ENCODE measurements at places on chromosomes 7 and 10.

- no peak for DNase-seq
These were observed 235.0 kb downstream of the BICC1 start for GRCh38 chr10:58747687-58748086.

DNA sequence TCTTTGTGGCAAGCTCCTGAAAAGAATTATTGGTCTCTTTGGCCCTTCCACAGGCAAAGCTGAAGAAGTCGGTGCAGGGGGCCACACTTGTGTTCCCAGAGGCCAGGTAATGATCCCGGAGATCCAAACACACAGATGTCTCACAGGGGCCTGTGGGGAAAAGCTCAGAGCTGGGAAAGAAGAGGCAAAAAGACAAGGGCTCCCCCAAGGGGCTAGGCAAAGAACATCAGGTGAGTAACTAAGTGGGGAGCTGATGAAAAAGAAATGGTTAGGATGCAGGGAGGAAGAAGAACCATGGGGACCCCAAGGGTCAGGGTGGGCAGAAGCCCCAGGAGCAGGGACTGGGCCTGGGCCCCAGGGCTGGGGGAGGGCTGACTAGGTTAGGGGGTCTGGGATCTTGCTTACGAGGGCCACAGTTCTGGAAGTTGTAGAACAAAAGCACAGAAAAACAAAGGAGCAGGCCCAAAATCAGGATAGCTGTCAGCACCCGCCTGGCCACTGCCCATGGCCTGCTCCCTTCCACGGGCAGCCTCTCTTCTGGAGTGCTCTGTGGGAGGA, 1.1 kb downstream of the KEL start:
- DNase-seq, result no peak

DNA sequence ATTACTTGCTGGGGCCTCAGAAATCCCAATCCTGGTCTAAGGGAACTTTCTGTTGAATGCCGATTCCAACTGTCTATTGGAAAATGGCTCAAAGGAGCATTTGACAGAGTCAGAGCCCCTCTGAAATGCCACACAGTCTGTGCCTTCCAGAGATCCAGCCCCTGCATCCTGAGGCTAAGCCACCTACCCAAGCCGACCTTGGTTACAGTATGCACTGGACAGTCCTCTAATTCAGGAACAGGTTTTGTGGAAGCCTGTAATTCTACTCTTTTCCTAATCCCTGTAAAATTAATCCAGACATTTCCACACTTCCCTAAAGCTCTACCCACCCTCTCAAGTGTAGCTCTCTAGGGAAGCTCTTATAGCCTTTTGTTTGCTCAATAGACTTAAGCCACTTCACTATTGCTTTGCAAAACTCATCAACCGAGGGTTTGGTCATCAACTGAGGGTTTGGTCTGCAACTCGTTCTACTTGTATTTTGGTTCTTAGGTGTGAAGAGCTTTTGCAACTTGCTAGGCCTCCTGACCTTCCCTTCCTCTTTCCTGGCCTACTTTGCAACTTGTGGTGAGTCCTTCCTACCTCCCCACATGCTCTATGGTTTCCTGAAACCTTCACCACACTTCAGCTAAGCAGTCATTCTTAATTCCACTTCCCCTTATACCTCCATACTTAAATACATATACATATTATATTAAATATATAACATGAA, 364.8 kb downstream of the SFMBT2 start:
- peak; percentile 92 for DNase-seq

GRCh38 chr10:131496351-131497052, 185.0 kb upstream of the TCERG1L start:
- DNase-seq, result no peak

DNA sequence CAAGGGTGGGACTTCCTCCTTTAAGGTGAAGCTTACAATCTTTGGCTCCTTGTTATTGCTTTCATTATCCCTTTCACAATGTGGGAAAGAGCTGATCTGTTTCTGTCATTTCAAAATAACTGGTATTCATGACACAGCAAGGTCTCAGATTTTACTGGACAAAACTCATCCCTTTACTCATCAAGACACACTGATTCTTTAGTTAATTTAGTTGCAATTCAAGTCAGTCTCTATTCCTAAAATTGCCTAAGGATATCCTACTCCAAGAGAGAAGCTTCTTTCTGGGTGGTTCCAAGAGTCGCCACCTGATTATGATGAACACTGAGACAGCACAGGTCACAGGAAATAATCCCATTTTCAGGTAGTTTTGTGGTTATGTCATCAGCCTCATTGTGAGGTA, 5.8 kb upstream of the PNLIPRP3 start:
- DNase-seq, result no peak

GRCh38 chr7:7764520-7765396, 46.4 kb upstream of the RPA3 start:
- DNase-seq, result no peak

DNA sequence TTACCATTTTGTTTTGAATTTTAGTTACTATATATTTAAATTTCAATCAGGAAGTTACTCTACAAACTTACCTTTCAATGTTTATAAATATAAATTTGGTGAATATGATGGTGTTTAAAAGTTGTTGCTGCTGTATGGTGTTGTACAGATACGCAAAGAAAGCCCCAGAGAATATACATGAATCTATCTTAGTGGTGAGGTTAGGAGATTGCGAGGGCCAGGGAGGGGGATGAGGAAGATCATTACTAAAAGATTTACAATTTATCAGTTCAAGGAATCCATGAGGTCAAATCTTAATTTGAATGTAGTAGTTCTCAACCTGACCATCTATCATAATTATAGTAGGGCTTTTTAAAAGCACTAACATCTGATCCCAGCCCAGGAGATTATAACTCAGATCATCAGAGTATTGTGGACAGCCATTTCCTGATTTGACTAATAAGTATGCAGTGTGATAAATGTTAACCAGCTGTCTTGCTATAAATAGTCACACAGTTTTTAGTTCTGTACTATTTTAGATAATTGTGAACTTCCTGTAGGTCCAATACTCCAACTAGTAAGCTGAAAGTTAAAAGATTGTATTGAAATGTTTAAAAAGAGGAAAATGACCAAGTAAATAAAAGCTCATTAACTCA, 23.6 kb downstream of the FAM3C start:
- no peak for DNase-seq

- no peak for DNase-seq
These were observed 12.1 kb downstream of the HKDC1 start for GRCh38 chr10:69232252-69232651.

DNA sequence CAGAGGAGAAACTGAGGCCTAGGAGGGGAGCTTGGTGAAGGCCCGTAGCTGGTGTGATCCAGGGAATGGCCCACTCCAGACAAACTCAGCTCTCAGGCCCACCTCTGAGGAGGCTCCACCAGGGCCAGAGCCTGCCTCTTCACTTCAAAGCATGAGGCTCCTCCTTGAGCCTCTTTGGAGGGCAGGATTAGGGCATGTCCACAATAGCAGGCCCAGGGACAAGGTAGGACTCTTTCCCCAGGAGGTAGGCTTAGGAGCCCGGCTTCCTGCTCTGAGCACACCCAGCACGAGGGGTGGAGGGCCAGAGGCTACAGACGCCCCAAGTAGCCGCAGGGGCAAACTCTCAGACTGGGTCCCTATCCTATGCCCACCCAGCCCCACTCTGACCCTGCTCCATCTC, 164.6 kb upstream of the ZMIZ1 start:
- DNase-seq, result no peak

DNA sequence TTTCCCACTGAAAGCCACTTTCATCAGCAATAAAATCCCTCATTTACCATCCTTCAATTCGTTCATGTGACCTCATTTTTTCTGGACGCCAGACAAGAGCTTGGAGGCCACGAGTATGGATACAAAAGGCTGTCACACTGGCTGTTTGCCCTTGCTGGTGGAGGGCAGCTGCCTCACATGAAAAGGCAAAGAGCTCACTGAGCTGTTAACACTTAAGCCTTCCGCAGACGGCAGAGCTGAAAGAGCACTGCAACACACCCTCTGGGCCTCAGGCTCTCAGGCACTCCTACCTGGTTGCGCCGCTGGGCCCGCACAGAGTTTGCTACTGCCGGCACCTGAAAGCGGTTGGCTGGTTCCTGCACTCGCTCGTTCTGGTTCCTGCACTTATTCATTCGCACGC, 193.5 kb downstream of the CFTR start:
- DNase-seq, result no peak

DNA sequence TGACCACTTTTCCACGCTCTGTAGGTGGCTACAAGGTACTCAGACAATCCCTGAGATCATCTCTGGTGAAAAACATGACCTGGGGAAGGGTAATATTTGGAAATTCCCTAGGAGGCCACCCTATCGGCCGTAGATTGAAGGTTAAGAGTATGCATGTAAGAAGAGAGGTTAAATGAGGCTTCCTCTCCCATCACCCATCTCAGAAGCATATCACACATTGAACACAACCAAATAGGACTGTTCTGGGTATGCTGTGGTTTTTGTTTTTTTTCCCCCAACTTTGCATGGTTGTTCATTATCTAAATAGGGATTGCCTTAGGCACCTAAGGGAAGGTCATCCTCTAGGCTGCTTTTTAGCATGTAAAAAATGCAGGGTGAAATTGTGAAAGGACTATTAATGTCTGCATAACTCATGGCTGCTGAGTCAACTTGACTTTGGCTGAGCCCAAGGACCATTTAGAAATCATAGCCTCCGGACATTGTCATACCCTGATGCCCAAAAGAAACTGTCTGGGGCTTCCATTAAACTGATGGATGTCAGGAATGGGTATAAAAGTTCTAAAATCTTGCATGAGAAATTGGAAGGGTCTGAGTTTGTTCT, 24.7 kb upstream of the ST8SIA6 start:
- DNase-seq, result no peak

DNA sequence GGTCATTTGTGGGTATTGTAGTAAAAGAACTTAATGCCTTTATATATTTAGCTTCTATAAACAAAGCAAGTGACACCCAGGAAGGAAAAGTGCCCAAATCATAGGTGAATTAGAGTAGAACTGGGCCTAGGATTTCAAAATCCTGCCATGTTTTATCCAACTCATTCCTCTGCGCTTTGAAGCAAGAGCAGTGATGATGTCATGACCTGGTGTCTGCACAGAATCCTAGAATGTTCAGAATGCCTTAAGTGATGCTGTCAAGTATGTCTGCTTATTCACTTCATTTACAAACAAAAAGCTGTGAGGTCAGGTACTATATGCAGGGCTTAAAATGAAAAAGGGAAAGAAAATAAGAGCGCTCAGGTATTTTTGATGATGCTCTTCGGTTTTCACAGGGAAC, 737.2 kb upstream of the ANKRD30A start:
- no peak for DNase-seq

- DNase-seq, result no peak
These were observed 311.3 kb downstream of the TCERG1L start for GRCh38 chr10:131000244-131000643.

- DNase-seq, result no peak
These were observed 234.4 kb downstream of the TEX36 start for GRCh38 chr10:125448596-125448995.

- DNase-seq, result no peak
These were observed 17.1 kb upstream of the TMEM120A start for GRCh38 chr7:76011442-76011861.

- no peak for DNase-seq
These were observed 111.8 kb downstream of the TBXAS1 start for GRCh38 chr7:139940866-139941265.

DNA sequence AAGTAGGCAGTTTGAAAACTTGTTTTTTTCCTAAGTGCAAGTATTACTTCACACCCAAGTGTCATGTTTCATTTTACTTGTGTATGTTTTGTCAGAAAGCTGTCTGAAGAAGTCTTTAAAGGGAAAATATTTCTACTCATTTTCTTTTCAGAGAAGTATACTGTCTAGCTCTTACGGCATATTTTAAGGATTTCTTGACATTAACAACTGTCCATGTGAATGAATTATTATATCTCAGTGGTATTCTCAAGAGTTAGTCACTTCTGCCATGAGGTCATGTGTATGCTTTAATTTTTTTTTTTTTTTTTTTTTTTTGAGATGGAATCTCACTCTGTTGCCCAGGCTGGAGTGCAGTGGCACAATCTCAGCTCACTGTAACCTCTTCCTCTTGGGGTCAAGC, 229.5 kb downstream of the BICC1 start:
- DNase-seq, result no peak

GRCh38 chr7:20399521-20399920, 68.8 kb downstream of the ITGB8 start:
- no peak for DNase-seq

GRCh38 chr7:29131678-29132077, 14.7 kb downstream of the CPVL start:
- no peak for DNase-seq

- DNase-seq, result no peak
These were observed 88.4 kb upstream of the STEAP1B start for GRCh38 chr7:22588351-22588750.

DNA sequence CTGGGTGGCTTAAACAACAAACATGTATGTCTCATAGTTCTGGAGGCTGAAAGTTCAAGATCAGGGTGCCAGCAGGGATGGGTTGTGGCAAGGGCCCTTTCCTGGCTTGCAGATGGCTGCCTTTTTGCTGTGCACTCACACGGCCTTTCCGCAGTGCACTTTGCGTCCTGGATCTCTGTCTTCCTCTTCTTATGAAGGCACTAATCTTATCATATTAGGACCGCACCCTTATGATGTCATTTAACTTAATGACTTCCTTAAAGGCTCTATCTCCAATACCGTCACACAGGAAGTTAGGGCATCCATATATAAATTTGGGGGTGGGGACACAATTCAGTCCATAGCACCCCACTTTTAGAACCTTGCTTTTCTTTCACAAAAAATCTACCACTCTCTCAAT, 255.2 kb downstream of the SNX13 start:
- no peak for DNase-seq

DNA sequence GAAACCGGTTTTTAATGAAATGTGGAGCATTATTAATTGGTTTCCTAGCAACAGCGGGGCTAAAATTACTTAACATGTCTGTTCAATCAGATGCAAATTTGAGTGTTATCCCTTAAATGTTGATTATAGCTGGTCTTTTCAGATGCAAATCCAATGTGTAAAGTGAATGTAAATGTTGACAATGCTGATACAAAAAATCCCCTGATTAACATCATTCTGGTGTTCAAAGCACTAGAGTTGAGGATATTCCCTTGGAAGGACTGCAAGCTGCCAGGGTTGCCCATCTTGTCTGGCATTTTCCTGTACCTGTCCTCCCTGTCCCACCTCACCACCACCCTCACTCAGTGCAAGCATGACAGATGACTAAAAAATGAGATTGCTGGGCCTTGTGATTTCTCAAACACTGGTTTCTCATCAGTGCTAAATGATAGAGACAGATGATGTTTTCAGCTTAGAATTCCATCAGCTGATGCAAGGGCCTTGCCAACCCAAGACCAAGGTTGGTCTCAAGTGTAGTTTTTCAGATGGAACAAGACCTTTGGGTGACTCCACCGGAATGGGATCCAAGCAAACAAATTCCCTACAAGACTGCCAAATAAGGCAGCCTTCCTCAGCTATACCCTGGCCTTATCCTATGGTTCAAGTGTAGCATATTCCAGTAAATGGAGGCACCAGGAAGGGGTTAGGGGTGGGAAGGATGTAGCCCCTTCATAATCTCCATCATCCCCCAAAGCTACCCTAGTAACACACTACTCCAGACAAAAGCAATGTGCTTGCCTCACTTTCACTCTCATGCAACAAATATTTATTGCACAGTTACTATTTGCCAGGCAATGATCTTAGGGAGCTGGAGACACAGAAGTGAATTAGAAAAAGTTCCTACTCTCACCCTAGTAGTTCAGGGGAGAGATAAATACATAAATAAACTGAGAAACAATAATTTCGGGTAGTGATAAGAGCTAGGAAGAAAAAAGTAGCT, 54.9 kb downstream of the JAZF1 start:
- DNase-seq, result no peak
